ENCODE measurements at places on chromosomes 7 and 10. TPM values are rescaled to one million over a fixed set of nuclear protein-coding genes. Genes with fewer than 3 reads are reported as not detected.

SFRP4 gene
- 64.3 TPM for total RNA-seq

CCDC172 gene
- not detected for total RNA-seq

HECW1 gene
- 2.6 TPM for total RNA-seq

BTBD16 gene
- total RNA-seq: not detected

PTF1A gene
- not detected for total RNA-seq

CCL26 gene
- total RNA-seq: 21.4 TPM

PKD2L1 gene
- total RNA-seq: 0.39 TPM

SLC18A3 gene
- total RNA-seq: not detected

Data from mesenteric fat pad (tissue), 1 donor.